PC-3 (cell line): ENCODE measurements at places on chromosomes 7 and 10.

DNA sequence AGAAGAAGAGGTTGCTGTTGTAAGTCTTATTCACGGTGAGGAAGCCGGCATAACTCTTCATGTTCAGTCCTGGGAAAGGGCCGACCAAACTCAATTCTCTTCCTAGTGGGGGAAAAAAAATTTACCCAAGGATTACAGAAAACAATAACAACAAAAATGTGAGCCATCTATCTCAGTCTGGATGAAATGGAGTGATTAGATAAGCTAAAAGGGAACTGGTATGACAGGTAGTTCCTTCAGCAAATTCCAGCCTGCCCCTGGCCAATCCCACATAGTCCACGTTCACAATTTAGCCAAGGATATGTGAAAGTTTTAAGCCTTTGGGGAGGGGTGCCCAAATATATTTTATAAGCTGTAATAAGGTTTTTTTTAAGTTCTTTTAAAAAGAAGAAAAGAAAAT is 33.6 kb downstream of the CPVL start:
- no peak for DNase-seq

- no peak for DNase-seq
These were observed 144.9 kb downstream of the KIF20B start for GRCh38 chr10:89846281-89846630.

DNA sequence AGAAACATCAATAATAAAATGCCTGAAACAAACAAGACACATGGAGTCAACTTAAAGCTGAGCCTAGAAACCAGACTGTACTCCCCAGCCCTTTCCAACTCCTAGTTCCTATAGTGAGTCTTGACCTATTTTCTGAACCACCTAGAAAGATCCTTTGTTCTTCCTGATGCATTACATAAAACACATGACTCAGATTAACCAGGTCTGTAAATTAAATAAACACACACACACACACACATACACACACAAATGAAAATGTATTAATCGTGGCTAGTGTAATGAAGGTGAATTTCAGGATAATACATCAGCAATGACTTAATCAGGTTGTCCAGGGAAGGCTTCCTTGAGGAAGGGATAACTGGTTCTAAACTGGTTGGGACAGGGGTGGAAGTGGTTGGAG is 104.7 kb downstream of the ST8SIA6 start:
- DNase-seq, result peak; percentile 72

DNA sequence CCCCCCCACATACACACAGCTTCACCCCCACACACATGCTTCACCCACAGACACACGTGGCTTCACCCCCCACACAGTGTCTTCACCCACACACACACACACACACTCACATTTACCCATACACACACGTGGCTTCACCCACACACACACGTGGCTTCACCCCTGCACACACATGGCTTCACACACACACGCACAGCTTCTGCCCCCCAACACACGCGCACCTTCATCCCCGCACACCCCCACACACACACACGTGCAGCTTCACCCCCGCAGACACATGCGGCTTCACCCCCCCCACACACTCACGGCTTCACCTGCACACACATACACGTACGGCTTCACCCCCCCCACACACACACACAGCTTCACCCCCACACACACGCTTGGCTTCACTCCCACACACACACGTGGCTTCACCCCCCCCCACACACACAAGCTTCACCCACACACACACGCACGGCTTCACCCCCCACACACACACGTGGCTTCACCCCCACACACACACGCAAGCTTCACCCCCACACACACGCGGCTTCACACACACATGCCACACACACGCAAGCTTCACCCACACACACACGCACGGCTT is 82.4 kb downstream of the NKX6-2 start:
- no peak for DNase-seq

DNA sequence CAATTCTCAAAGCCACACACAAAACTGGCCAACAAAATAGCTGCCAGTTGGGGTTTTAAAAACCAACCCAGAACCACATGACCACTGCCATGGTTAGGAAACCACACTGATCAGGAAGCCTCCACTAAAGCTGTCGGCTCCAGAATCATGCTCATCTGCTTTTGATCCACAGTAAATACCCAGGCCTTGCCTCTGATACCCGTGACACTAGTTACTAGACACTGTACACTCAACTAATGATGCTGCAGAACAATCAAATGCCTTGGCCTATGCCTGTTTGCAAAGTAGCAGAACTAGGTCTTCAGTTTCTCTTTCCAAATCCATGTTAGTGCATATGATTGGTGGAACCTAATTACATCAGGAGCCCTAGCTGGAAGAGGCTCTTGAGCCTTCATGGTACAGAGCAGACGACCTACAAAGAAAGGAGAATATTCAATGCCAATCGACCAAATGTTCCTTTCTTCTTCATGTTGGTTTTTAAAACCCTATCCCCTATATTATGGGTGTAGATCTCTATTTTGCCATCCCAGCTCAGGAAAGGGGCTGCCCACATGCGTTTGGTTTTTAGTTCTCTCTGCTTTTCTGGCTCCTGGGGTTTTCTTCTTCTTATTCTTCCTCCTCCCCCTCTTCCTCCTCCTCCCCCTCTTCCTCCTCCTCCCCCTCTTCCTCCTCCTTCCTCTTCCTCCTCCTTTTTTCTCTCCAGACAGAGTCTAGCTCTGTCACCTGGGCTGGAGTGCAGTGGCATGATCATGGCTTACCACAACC is 76.6 kb downstream of the CNNM2 start:
- no peak for DNase-seq

- no peak for DNase-seq
These were observed 248.2 kb downstream of the TCERG1L start for GRCh38 chr10:131063311-131063710.

DNA sequence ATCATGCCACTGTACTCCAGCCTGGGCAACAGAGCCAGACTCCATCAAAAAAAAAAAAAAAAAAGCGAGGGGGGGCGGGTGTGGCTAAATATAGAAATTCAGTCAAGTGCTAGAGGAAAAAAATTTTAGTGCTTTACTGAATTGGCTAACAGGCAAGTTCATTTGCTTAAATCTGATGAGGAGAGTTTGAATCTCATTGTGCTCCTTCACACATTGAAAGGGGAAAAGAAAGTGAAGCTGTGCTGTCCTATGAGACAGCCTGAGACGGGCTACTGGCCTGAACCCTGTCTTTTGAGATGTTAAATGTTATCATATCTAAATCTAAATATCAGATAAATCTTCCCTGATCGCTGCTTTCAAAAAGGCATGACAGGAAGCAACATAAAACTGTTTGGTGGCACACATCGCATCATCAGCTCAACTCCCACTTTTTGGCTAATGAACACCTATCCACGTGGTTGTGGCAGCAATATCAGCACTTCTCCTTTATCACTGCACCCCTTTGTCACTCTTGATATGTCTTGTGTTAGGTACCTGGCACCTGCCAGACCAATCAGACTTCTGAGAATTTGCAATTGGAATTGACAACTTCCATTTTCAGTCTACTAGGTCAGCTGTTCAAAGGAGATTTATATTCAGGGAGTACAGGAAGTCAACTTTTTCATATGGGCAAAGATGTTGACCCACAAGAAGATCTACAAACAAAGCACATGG is 14.0 kb upstream of the IFIT1B start:
- no peak for DNase-seq

GRCh38 chr10:129689671-129690071 is 222.6 kb downstream of the MGMT start:
- peak; percentile 35 for DNase-seq

DNA sequence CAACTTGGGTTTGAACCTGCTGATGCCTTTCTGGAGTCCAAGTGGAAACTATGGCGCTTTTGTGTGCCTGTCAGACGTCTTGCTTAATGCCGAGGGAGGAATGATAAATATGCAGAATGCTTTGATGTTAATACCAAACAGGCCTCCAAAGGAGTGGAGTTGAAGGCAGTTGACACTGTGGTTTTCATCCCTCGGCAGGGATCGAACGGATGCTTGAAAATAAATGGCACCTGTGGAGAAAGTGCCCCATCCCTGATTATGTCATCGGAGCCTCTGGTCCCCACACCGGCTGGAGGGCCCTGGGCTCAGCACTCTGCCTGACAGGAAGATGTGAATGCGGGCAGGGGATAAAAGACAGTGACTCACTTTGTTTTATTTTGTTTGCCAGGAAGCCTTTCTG is 148.7 kb upstream of the GPR26 start:
- peak; percentile 10 for DNase-seq

GRCh38 chr10:11866199-11866925 is 43.2 kb downstream of the PROSER2 start:
- no peak for DNase-seq

DNA sequence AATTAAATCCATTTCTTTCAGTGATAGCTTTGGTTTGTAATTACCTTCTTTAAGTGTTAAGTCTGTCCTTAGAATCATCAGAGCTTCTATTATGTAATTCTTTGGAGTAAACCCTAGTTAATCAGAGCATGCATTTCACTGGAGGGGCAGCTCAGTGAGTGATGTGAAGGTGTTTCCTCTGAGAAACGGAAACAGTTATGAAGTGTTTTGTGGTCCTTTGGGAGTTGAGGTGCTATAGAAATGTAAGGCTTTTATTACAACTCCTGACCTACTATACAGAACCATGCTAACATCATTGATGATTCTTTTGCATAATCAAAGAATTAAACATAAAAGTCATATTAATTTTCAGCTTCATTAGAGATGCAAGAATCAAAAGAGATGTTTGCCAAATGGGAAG is 141.5 kb downstream of the EXOC4 start:
- no peak for DNase-seq

DNA sequence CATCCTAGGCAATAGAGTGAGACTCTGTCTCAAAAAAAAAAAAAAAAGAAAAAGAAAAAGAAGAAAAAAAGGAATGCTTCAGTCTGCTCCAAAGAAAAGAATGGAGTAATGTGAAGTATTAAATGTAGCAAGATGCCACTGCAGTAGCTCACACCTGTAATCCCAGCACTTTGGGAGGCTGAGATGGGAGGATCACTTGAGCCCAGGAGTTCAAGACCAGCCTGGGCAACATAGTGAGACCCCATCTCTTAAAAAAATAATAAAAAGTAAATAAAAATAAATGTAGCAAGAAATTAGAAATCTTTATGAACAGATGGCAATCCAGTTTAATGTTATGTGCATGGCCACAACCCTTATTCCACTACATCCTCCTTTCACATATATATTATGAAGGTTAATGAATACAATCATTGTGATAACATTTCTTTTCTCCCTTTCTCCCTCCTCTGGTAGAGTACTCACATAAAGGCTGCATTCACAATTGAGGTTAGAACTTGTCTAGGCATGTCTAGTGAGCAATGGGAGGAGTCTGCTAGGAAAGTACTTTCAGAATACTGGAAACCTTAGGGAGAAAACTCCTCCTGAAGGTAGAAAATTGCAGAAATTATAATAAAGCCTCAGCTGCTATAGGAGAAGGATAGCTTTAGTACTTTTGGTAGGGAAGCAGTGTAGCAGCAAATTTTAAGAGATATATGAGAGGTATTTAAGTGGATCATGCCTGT is 20.4 kb downstream of the KLLN start:
- DNase-seq, result no peak

DNA sequence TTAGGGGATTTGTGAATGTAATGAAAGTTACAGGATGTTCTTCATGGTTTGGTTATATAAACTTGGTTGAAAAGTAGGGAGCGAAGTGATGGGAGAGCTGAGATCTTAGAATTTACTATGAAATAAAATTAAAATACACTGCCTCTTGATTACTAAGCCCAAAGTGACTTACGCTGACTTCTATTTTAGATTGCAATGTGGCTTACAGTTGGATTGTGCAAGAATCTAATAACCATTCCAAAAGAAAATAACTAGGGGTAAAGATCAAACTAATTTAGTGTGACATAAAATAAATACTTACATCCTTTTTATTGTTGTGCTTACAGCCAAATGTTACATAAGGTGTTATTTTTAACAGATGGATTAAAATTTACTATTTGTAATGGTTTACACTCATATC is 15.3 kb downstream of the WNT16 start:
- DNase-seq, result no peak

DNA sequence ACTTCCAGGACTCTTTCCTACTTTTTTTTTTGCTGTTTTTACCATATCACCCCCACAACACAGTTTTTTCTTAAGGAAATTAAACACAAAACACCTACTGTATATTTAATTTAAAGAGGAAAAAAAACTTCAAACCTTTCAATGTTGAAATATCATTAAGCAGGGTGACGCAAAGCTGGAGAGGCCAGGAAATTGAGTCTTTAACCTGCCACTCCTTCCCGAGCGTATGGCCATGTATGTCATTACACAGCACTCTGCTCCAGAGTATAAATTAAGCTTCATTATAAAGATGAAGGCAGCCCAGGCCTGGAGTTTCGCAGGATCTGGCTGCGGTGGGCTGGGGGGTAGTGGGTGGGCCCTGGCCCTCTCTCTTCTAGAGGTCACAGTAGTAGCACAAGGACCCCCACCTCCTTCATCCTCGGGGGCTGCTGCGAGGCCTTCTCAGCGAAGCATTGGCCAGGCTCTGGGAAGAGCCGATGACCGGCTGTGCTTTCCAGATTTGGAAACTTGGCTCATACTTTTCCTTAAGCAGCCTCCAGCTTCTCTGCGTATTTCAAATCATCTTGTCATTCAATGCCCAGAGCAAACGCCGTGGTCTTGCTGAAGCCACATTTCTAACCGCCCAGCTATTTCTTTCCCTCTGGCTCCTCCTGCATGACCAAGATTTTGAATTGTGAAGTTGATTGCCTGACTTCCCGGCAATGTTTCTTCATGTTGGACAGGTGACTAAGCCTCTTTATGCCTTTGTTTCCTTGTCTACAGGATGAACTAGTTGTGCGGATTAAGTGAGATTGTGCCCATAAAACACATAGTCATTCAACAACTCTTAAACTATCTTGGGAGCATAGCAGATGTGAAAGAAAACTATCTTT is 765.1 kb downstream of the SUGCT start:
- DNase-seq, result no peak

DNA sequence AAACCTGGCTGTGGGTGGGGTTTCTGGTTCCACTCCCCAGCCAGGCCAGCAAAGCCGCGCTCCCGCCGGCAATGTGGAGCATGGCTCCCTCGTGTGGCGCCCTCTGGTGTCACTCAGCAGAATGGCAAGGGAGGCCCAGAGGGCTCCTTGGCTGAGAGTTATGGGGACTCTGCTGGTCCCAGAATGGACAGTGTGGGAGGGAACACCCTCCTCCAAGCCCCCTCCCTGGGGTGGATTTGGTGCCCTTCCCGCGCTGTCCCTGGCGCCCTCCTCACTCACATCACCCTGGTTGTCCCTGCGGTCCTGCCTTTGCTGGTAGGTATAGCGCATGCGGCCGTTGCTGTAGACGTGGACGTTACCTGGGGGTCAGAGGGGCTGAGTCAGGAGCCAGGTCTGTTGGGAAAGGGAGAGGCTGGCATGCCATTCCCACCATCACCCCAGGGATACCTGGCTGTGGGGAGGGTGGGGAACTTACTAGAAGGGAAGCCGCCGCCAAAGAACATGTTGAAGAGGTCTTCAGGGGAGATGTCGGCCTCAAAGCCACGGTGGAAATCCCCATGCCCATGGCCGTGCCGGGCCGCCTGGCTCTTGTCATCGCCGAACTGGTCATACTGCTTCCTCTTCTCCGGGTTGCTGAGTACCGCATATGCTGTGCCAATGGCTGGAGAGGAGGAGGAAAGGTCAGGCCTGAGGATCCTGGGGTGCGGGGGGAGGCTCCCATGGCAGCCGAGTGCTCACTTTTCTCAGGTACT is 14.0 kb downstream of the DNAJB12 start:
- DNase-seq, result peak; percentile 58

GRCh38 chr10:30431435-30431911 is 2.5 kb upstream of the MAP3K8 start:
- no peak for DNase-seq
